ENCODE measurements at places on chromosomes 7 and 10. TPM values are rescaled to one million over a fixed set of nuclear protein-coding genes. Genes with fewer than 3 reads are reported as not detected.

The OR9A2 gene
- total RNA-seq: not detected

The CNTNAP2 gene
- total RNA-seq: not detected

The CASP2 gene
- 12.6 TPM for total RNA-seq

DNA sequence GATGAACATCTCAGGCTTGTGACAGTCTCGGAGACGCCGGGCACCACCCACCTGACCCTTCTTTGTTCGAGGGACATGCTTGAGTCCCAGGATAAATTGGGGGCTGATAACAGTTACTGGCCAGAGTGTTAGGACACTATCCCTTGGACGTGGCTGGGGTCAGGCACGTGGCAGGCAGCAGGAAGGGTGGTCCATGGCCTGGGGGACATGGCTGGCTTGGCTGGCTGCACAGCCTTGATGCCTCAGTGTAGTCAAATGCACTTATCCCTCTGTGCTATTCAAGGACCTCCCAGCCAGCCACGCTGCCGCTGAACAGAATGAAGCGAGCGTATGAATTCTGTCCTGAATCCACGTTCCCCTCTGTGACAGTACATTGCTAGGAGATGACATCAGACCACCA is 662.0 kb upstream of the FOXK1 start:
- DNase-seq: no peak

GRCh38 chr10:28281726-28282315 is 21.0 kb downstream of the MPP7 start:
- DNase-seq: no peak

DNA sequence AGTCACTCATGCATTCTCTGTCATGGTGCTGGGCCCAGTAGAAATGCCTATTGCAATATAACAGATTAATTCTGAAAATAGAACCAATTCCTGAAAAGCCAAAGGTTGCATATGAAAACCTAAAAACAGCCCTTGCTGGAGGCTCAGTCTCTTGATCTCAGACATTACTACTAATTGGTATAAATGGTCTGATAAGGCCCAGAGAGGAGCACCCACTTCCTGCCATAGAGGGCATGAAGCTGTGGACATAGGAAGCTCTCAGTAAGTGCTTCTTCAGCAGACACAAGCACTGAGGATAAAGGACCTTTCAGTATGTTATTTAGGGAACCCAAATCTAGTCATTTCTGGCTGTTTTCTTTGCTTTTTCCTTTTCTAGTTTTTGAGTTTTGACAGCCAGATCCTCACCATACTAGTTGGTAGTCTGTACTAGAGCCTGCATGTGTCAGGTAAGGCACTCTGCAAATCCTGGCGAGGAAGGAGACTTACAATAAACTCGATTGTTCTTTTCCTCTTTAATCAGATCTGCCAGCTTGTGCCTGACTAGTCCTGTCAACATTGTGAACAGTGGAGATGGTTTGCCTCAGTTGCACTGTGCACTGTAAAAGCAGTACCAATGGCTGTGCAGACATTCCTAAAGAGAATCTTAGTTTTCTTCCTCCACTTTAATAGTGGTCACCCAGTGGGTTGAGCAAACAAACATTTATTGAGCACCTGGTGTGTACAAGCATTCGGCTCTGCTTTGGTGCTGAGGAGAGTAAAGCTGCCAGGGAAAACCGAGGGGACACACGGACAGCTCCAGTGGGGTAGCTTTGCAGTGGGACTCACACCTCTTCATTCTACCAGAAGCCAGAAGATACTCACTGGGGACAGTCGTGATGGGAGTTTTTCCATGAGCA is 140.9 kb downstream of the CHN2 start:
- DNase-seq: no peak

DNA sequence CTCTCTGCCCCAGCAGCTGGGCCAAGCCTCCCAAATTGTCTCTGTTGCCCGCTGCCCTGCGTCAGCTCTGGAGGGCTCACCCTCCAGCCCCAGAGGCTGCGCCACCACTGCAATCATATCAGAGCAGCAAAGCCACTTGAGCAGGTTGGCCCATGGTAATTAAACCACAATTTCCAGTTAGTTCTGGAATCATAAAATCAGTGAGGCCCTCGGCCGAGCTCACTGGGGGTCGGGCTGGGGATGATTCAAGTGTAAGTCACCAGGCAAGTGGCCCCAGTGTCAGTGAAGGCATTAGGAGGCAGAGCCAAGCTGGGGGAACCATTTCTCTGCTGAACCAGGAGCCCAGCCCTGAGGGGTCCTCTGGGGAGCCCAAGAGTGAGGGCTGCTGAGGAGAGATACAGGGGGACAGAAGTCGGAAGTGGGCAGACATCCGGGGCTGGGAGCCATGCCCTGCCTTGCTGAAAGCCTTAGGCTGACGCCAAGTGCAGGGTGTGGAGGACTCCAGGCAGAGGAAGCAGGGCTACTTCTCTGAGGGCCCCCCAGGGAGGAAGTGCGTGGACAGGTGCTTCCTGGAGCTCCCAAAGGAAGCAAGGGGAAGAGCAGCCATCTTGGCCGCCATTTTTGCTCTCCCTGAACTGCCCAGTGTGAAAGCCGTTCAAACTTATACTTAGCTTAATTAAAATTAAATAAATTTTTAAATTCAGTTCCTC is 29.5 kb upstream of the SLC29A3 start:
- peak; percentile 17 for DNase-seq

- DNase-seq: no peak
Observed at GRCh38 chr10:14523286-14523685, 192.6 kb upstream of the FRMD4A start.

- DNase-seq: no peak
Observed at GRCh38 chr7:92761391-92762097, 74.8 kb downstream of the CDK6 start.

DNA sequence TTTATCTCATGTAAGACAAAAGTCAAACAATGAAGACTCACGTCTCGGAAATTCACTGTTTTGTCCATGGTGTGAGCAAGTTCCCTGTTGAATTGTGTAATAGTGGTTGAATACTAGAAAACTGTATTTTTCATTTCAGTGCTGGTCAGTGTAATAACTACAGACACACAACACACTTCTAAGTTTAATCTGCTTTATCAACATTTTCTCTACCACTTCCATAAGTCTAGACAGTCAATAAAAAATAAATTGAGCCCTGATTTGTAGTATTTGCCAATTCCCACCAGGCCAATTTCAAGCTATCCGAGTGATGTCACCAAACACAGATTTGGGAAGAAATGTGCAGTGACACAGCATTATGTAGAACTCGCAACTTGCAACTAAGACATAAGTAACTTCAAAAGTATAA is 81.9 kb downstream of the GPR141 start:
- no peak for DNase-seq

GRCh38 chr10:49594594-49594993 is 15.5 kb upstream of the SLC18A3 start:
- peak; percentile 62 for DNase-seq

GRCh38 chr7:98284335-98285036 is 3.0 kb downstream of the BRI3 start:
- DNase-seq: peak; percentile 90

Measured in HT1080 (cell line).